Ascending aorta (tissue), 2 donors: ENCODE measurements at places on chromosomes 1 and 21.

- no peak for DNase-seq
These were observed 460 bp upstream of the ADORA1 start for GRCh38 chr1:203126866-203127665.

GRCh38 chr1:215241451-215241850 lies 158.9 kb downstream of the KCNK2 start:
- no peak for DNase-seq

- no peak for DNase-seq
These were observed 22.8 kb upstream of the TARS2 start for GRCh38 chr1:150464422-150464826.

GRCh38 chr21:27023186-27023585 lies 56.3 kb upstream of the ADAMTS5 start:
- no peak for DNase-seq

DNA sequence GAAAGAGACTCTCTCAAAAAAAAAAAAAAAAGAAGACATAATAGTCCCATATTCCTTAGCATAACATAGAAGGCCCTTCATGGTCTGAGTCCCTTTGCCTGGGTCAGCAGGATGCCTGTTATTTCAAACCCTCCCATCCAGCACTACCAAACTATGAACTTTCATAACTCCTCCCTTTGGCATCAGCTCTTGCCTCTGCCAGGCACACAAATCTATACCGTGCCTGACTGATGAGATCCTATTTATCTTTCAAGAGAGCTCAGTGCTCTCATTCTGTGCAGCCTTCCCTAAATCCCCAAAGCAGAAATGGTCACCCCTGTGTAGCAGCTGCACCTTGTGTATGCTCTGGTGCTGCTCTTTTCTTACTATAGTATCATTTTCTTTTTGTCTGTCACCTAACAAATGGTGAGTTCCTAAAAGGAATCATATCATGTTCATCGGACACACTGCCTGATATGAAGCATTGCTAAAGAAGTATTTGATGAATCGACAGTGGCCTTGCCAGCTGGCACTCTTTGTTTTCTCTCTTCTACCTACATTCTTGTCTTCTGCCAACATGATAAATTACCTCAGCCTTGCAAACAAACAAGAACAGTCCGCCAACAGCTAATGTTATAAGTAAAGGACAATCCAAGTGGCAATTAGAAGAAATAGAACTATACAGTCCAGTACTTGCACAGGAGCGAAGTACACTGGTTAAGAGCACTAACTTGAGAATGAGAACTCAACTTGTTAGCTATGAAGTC lies 29.9 kb downstream of the FMO4 start:
- DNase-seq, result no peak

- no peak for DNase-seq
These were observed 131.7 kb downstream of the TMEM53 start for GRCh38 chr1:44542420-44543063.

- DNase-seq, result peak; percentile 81
These were observed 203.2 kb downstream of the RHOU start for GRCh38 chr1:228938537-228938901.

DNA sequence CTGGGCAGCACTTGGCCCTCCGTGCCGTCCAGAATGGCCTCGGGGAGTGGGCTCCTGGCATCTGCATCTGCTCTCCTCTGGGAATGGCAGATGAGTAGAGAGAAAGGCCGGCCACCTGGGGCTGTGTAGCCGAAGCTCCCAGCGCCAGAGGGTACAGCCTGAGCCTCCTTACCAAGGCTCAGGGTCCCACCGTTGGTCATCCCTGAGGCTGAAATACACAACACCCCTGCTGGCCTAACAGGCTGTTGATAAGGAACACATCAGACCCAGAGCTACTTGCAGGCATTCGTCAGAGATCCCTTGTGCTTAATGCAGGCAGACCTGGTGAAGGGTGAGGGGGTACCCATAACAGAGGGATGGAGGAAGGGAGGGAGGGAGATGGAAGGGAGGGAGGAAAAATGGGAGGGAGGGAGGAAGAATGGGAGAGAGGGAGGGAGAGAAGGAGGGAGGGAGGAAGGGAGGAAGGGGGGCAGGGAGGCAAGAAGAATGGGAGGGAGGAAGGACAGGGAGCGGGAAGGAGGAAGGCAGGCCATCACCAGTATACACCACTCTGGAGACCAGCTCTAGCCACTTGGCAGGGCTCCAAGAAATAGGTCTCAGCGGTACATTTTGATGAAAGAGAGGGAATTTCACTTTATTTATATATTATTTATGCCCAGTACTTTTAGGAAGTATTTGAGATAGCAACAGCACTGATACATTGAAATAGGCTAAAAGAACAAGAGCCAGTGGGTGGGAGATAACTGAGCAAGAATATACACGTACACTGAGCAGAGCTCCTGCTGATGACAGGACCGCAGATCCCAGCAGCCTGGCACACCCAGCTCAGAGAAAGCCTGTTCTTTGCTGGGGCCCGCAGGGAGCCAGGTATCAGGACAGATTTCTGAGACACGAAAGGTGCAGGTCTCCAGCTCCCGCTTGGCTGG lies 315.0 kb upstream of the VAMP3 start:
- DNase-seq, result no peak

DNA sequence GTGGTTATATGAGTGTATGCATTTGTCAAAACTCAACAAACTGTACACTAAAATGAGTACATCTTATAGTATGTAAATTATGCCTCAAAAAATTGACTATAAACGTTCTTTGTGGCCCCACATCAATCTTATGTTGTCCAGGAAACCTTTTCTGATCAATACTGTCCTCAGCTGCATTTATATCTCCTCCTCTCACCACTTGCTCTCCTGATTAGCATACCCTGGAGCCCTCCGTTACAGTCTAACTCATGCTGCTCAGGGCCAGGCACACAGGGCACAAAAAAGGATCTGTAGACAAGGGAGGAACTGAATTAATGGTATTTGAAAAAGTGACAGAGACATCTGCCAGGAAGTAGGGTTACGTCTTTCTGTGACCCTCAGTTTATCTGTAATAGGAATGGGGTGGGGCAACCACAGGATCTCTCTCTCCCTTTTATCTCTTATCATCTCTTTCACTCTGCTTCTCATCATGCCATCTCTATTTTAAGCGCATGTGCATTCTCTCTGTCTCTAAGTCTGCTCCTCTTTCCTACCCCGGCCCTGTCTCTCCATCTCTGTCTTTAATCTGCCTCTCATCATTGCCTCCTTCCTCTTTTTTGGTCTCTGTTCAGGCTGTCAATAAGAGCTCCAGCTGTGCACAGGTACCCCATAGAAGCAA lies 7.0 kb upstream of the TAL1 start:
- no peak for DNase-seq

DNA sequence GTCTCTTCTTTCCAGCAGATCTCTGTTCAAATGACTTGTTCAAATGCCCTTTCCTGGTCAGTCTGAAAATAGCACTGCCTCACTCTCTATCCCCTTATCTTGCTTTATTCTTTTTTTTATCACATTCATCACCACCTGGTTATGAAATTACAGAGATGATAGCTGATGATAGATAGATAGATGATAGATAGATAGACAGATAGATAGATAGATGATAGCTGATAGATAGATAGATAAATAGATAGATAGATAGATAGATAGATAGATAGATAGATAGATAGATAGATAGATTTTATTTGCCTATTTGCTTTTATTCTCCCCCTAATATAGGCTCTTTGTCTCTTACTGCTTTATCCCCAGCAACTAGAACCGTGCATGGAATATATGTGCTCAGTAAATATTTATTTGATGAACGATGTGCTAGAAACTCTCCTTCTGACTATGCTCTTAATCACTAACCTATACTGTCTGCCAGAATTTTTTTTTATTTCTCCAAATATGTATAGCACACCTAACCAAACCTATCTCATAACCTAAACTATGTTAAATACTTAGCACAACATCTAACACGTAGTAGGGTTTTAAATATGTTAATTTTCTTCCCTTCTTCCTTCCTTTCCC lies 372.8 kb upstream of the DUSP10 start:
- DNase-seq, result no peak

DNA sequence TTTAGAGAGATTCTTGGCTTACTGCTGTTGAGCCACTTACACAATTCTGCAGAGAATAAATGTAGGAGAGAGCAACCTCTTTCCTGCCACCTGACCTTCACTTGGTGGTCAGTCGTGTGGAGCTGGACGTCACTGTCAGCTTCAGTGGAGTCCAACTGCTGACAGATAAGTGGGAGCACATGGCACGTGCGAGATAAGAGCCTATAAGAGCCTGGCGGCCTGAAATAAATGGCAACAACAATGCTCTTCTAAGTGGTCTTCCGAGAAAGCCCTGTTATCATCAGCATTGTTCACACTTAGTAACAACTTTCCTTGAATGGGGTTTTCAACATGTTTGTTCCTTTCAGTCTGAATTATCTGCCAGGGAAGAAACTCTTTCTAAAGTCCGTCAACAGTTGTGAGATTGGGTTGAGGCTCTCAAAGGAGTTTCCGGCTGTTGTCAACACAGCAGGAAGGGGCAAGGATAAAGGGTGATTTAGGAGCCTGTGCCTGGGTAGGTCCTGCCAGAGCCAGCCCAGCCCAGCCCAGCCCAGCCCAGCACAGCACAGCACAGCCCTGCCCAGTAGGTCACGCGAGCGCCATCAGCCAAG lies 57.2 kb upstream of the RUNX1 start:
- DNase-seq, result no peak

DNA sequence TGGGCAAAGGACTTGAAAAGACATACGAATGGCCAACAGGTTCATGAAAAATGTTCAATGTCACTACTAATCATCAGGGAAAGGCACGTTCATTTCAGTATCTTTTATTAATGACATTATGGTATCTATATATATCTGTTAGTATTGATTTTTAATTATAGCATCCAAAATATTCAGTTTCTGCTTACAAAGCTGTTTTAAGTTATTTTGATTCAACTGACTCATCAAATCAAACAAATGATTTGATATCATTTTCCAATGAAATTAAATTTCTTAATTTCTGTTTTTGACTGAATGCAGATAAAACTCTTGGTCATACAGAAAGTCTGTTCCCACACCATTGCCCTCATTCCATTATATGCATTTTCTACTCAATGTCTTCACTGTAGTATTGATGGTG lies 315.9 kb downstream of the PDE4B start:
- no peak for DNase-seq

GRCh38 chr1:11929849-11930248 lies 3.6 kb upstream of the KIAA2013 start:
- peak; percentile 84 for DNase-seq

DNA sequence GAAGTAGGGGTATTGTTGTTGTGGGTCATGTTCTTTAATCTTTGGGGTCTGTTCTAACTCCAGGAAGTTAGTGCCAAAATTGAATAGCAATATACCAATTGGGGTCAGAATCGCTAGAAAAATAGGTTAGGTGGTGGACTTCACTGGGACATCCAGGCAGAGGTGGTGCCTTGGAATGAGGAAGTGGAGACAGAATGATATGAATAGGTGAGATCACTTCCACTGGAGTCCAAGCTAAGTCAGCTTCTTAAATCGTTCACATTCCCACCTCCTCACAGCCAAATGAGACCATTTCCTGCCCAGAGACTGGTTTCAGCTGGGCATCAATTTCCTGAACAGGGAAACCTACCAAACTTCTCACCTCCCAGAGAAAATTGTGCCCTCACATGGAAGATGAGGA lies 137.8 kb upstream of the RAB4A start:
- no peak for DNase-seq
